HuH-7.5 (cell line): ENCODE measurements at places on chromosomes 4 and X.

DNA sequence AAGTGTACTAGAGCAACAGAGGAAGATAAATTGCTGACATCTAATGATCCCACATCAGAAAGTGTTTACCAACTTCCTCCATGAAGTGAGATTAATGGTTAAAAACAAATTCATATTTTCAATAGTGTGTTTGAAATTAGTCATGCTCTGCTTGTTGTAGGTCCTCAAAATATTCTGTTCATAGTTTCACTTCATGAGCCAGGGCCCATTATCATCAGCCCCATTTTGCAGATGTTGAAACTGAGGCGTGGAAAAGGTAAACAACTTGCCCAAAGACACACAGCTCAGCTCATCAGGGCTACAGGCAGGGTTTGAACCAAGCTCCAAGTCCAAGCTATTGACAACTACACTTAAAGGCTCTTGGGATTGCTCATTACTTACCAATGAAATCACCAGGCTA is 103.5 kb upstream of the PPARGC1A start:
- DNase-seq: no peak

GRCh38 chr4:17884063-17884462 is 73.3 kb downstream of the NCAPG start:
- no peak for DNase-seq

- peak; percentile 98 for DNase-seq
These were observed 1.6 kb upstream of the IDUA start for GRCh38 chr4:985123-985830.

DNA sequence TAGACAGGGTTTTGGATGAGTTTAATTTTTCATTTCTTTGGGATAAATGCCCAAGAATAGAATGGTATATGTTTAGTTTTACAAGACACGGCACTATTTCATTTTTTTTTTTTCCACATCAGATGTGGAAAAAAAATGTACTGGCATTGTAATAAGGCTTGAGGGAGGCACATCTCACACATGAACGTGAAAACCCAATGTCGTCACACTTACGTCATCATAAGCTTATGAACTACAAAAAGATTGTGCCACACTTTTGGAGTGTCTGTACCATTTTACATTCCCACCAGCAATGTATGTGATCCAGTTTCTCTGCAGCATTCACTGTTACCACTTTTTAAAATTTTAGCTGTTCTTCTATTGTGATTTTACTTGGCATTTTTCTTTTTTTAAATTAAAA is 74.2 kb downstream of the TAF1 start:
- no peak for DNase-seq

DNA sequence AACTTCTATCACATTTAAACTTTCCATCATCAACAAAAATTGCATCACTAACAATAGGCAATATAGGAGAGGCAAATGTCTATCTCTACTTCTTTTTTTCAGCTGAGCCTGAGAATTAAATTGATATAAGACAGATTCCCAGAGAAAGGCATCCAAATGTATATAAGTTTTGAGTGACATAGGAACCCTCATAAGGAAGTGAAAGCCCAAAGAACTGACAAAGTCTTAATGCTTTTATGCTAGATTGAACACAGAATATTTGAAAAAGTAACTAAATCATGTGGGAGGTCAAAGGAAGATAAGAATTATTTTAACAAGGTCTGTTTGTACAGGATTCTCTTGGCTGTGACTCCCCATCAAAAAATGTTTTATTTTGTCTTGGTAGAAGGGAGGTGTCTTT is 714.9 kb downstream of the GRXCR1 start:
- DNase-seq: no peak

DNA sequence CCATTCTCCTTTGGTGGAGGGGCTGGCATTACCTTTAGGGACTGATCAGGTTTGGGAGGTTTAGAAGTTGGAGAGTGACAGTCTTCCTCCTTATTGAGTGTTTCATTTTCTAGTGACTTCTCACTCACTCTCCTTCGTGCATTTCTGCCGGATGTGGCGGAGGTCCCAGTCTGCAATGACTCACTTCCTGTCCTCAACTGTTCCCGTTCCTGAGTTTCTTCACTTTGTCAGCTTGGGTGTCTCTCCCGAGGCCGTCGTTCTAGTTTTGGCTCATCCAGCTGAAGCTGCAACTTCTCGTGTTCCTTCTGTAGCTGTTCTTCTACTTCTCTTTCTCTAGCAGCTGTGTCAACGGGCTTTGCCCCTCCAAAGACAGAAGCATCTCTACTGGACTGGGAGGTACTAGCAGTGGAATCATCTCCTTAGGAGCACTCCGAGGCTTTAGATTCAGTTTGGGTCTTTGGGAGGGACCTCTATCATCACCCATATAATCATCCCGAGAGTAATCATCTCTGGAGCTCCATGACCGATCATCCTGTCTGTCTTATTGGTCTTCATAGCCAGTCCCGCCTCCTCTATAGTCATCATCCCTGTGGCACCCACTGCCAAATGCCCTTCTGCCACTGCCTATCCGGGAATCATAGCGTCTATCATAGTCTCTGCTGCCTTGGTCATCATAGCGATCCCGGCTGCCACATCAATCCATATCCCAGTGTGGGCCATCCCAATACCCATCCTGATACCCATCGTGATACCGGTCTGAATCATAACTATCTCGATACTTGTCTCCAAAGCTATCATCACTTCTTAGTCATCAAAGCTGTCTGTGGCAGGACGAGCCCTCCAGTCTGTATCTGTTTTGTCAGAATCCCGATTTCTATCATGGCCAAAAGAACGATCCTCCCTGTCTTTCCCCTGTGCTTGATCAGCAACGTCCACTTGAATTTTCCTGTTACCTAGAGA is 35.3 kb upstream of the VSIG4 start:
- DNase-seq: no peak

DNA sequence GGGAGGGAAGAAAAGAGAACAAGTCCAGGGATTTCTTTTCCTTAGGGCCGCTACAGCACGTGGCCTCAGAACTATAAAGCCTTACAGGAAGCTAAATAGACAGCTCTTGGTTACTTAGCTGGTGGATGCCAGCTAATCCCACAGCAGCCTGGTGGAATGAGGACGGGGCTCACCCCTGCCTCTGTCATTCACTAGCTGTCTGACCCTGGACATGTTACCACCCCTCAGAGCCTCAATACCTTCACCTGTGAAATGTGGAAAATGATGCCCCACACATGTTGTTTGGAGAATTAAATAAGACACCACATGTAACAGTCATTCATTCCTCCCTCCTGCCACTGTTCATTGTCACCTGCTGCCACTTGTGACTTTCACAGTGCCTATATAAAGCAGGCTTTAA is 15.7 kb downstream of the CCKAR start:
- no peak for DNase-seq

DNA sequence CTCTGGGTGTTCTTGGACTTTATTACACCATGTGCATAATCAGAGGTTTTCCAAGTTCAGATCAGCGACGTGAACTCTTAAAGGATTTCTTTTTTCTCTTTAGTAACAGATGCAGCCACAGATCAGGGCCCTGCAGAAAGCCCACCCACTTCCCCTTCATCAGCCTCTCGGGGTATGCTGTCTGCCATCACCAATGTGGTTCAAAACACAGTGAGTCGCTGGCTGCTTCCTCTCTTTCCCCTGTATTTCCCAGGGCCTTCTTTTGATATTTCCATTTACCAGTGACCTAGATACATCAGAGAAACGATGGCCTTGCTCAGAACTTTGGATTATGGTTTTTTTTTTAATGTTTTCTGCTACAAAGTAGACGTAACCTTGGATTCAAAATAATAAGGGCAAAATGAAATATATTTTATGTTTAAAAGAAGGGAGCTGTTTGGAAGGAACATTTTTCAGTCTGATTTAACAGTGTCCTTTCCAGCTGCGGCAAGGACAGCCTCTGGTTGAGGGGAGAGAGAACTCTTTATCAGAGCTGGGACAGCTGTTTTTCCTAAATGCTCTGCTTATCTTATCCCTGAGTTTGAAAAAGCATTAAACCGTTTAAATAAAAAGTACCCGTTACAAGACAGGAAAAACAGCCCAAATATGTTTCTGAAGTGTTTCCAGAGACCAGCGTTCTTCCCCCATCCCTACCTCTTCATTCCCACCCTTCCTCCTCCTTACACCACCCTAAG is 38.2 kb downstream of the FAM114A1 start:
- DNase-seq: no peak

DNA sequence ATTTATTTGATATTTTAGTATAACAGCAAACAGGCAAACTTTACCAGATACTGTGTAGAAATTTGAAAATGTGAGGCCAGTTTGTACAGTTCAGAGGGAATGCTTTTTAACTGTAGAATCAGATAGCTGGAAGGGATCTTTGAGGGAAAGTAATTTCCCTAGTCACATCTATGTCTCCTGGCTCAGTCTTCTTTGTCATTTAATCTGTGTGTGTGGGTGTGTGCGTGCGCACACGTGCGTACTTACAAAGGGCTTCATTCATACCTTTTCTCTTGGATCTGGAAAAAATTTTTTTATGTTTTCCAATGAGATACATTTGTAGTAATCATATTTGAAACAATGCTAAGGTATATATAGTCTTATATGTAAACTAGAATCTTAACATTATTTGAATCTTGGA is 44.6 kb downstream of the IL13RA1 start:
- DNase-seq: no peak

DNA sequence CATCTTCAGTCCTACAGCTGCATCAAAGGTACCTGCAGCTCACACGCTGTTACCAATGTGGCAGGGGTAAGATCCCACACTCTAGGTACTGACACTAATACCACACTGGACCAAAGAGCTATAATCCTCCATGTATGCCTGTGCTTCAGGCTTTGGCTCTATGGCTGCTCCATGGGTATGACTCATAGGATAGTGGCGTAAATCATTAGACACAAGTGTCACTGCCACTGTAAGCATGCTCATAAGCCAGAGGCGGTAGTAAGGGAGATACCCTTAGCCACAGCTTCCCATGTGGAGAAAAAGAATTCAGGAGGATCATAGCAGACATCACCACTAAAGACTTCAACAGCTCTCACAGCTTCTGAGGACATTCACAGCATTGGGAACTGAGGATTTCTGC is 287.5 kb downstream of the ACTRT1 start:
- no peak for DNase-seq

GRCh38 chr4:97349468-97350186 is 793.6 kb downstream of the STPG2 start:
- DNase-seq: no peak

DNA sequence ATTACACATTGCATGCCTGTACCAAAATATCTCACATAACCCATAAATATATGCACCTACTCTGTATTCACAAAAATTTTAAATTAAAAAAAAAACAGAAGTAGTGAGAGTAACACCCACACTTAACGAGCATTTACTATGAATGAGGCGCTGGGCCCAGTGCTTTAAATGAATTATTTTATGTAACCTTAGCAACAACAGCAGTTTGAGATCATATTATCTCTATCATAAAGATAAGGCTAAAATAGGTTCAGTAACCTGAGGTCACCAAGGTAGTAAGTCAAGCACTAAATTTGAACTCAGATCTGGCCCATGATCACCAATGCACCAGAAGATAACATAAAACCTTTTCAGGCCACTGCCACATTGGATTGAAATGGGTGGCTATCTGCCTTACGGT is 5.3 kb upstream of the PROM1 start:
- DNase-seq: no peak

- no peak for DNase-seq
These were observed 55.8 kb downstream of the LRP2BP start for GRCh38 chr4:185339941-185340340.

- no peak for DNase-seq
These were observed 15.5 kb upstream of the SH3D19 start for GRCh38 chr4:151340751-151341385.
